ENCODE measurements at places on chromosomes 4 and X.
A peak's percentile ranks its signal among the peaks of the same experiment; 100 is the strongest.

DNA sequence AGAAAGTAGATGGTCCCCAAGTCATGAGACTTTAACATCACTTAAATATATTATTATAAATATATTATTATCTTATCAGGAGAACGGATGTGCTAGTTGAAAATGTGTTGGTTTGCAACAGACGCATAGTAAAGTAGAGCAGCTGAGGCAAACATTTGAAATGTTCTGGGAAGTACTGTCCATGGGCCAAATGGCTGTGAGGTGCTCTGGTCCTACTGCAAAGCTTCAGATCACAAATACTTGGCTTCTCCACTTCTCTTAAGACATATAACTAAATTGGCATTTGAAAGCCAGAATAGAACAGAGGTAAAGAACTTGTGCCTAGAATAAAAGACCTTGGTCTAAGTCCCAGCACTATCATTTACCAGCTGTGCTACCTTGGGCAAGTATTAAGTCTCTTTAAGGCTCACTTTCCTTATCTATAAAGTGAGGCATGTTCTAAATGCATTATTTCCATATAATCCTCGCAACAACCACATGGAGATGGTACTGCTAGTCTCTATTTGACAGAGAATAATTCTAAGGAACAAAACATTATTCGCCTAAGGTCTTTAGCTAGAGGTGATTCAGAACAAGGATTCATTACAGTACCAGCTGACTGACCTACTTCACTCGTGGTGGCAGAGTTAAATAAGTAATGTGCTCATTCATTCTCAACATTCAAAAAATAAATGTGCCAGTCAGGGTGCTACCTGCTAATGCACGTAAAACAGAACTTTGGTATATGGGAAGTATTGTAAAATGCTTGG, 297.1 kb downstream of the PPP3CA start:
- DNase-seq: no peak

DNA sequence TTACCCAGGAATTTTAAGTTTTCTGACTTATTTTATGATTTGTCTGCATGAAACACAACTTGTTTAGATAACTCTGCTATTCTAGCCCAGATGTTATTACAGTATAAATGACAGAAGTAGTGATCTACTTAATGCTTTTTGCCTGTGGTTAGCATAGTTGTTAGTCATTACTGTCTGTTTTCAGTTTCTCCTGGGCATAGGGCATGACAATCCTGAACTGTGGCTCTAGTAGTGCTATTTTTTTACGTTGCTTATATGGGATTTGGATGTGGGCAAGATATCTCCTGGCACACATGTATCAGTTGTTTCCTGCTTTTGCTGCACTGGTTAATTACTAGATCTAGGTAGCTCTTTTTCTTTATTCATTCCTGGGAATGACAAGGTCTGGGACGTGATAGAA, 1005.8 kb downstream of the PCDH18 start:
- DNase-seq: no peak

GRCh38 chrX:20265726-20266681, 705 bp downstream of the RPS6KA3 start:
- DNase-seq: peak; percentile 16

- DNase-seq: no peak
Measured at GRCh38 chrX:25043192-25043591, 27.4 kb upstream of the ARX start.

DNA sequence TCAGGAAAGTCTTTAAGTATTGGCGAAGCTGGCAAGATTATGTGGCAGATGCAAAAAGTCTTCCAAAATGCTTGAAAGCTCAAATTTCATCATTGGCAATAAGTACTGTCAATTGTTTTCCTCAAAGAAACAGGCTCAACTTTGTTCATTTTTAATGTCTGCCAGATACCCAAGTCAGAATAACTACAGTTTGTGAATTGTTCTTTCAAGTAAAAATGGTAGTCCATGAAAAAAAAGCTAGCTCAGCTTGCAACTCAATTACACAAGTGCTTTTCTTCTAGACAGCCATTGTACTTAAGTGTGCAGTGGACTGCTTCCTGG, 70.5 kb downstream of the AFF1 start:
- DNase-seq: no peak

GRCh38 chr4:76681996-76682395, 215.9 kb downstream of the SOWAHB start:
- no peak for DNase-seq

GRCh38 chr4:8025668-8026067, 86.0 kb upstream of the AFAP1 start:
- no peak for DNase-seq

- peak; percentile 22 for DNase-seq
Measured at GRCh38 chrX:105297041-105297440, 76.5 kb upstream of the TEX13A start.

DNA sequence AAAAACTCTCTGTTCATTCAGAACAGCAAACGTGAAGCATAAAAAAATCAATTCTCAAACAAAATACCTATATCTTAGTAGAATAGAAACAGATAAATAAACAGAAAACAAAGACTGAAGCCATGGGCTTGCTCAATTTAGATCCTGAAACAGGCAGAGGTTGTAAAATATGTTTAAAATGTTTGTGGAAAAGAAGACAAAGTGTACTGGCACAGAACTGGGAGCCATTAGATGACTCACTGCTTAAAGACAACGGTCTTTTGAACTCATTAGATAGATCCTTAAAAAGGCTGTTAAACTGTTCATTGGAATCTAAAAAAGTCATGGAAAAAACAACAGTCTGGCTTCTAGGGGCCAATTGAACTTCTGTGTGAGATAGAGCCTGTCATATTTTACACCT, 247.0 kb upstream of the NDST4 start:
- peak; percentile 5 for DNase-seq

GRCh38 chrX:733961-734360, 103.4 kb downstream of the SHOX start:
- DNase-seq: no peak

DNA sequence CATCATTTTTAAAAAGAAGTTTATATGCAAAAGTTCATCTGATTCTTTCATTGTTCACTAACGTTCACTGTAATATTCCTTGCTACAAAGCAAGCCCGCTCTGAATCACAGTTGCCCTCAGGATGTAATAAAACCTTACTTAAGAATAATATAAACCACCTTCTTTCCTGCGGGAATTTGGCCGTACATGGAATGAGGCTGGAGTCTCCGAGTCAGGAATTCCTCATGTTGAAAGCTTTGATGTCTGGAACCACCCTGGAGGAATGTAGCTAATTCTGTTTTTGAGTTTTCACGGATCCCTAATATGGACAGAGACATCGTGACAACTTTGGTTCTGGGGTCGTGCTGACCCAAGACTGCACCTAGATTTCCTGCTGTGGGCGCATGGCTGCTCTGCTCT, 58.5 kb downstream of the CRLF2 start:
- no peak for DNase-seq

DNA sequence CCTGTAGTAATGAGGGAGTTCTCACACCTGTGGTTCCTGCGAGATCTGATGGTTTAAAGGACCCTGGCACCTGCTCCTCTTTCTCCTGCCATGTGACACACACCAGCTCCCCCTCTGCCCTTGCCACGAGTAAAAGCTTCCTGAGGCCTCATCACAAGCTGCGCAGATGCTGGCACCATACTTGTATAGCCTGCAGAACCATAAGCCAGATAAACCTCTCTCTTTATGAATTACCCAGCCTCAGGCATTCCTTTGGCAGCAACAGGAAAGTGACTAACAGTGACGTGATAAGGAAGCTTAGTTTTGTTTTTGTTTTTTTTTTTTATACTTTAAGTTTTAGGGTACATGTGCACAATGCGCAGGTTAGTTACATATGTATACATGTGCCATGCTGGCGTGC, 130.9 kb downstream of the AFAP1 start:
- peak; percentile 70 for DNase-seq

DNA sequence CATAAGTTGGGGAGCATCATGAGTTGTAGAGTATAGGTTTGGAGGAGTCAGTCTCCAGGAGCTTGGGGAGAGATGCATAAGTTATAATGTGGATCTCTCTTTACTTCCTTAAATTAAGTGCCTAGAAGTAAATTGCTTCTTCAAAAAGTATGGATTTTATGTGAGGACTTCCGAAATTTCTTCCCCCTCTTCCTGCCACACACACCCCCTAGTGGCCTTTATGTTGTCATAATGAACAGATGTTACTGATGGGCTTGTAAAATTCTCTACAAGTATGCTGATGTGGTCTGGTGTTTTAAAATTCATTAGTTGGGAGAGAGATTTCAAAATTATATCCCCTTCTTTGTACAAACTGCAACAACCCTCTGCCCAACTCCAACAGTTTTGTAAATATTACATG, 2.3 kb upstream of the METTL14 start:
- DNase-seq: peak; percentile 5

- DNase-seq: no peak
Measured at GRCh38 chrX:150587585-150588503, 19.4 kb downstream of the MTM1 start.

- DNase-seq: no peak
Measured at GRCh38 chr4:149144060-149144459, 671.6 kb downstream of the IQCM start.

DNA sequence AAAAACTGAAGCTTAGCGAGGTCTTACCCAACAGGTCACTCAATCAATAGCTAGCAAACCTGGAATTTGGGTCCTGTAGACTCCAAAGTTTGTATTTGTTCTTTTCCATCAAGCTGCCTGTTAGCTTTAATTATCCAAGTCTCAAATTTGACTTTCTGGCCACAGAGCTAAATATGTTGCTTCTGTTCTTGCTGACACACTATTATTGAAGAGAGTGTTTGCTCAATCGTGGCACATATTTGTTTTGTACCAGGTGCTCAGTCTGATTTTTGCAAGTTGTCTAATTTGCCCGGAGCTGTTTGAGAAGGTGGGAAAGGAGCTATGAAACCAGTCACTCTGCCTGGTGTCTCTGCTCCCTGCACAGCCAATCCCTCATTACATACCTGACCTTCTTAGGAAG, 41.7 kb upstream of the FRMD7 start:
- DNase-seq: no peak

DNA sequence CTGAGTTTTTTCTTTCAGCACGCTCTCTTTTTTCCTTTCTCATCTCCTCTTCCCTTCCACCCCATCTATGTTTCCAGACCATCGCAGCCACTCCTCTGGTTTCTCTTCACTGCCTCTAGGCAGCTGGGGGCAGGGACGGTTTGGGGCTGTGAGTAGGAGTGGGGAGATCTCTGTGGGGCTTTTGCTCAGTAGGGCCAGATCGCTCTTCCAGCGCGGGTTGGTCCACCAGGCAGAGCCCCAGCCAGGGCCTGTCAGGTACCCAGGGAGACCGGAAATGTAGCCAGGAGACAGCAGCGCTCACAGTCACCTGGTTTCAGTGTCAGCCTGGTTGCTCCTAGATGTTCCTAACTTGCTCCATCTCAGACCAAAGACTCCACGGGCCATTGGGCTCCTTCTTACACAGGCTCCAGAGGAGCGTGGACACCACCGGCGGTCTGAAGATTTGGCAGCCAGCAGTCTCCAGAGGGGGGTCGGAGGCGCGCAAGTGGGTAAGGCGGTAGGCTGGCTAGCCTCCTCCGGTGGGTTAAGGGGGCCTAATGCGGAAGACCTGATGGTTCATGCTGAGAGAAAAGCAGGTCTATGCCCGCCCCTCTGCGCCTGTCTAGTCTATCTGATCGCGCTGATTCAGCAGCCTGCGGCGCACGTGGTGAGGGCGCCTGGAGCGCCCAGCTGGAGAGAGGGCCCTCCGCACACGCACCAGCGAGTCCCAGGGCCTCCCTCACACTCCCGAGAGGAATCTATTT, 1.8 kb downstream of the FGF5 start:
- peak; percentile 55 for DNase-seq

DNA sequence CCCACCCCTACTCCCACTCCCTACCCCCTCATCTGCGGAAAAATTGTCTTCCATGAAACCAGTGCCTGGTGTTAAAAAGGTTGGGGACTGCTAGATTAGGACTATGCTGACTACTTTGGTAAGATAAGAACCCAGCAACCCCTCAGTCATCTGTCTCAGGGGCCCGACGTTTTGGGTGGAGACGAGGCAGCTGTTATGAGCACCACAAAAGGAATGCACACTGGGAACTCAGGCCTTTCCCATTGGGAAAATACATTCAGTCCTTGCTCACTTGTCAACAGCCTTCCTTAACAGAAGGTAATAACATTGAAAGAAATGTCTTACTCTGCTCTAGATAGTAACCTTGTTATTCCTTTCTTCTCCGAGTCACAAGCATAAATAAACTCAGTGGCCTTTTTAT, 310.8 kb downstream of the AFF2 start:
- DNase-seq: peak; percentile 14

DNA sequence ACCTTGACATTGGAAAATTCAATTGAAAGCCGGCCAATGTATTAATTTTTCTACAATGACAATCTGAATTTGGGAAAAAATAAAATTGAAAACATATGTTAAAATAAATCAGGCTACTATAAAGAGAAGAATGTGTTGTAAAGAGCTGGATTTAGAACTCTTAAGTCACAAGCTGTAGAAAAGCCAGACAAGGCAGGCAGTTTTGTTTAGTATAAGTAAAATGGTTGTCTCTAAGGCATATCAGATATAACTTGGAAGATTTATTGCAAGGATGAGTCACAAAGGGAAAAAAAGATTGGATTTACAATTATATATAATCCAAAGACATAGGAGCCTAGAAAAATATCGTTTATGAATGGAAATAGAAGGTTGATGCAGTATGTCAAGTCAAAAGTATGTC, 549.1 kb upstream of the EPHA5 start:
- no peak for DNase-seq

- DNase-seq: peak; percentile 95
Measured at GRCh38 chr4:76585897-76586360, 150.9 kb downstream of the SHROOM3 start.

GRCh38 chr4:85681221-85681657, 206.3 kb downstream of the ARHGAP24 start:
- DNase-seq: peak; percentile 10

- peak; percentile 84 for DNase-seq
Measured at GRCh38 chr4:142719854-142720541, 126.1 kb downstream of the INPP4B start.

- no peak for DNase-seq
Measured at GRCh38 chr4:106652095-106652494, 283.5 kb upstream of the GIMD1 start.

DNA sequence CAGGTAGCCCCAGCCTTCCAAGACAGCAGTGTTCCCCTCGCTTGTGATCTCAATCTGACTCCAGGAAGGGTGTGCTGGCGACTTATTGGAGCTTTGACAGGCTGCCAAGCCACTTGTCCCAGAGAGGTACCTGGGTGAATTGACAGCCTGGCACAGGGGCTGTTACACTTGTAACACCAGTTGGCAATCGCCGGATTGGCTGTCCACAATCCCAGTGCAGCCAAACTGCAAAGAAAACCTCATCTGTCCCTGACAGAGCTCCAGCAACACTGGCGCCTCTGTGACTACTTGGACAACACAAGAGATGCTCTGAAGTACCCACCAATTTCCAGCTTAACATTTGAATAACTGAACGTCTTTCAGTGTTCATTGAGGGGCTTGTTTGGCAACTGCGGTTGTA, 76.8 kb upstream of the PRPS1 start:
- no peak for DNase-seq

DNA sequence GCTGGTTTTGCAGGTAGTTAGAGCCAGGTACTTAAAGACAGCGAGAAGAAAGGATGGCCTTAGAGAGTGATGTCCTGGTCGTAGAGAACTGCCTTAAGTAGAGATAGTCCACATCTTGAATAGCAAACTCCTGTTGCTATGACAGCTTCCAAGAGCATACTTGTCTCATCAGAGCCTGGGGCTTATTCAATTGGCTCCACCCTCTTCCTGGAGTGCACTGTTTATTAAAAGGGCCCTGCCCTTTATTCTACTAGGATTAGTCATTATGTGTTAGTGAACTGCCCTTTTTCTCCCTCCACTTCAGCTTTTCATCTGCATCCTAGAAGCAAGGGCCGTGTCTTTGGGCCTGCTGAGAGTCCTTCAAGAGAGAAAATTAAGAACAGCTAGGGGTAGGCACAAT, 94.5 kb upstream of the EOLA2 start:
- DNase-seq: peak; percentile 76

GRCh38 chr4:47929682-47930201, 15.4 kb upstream of the NFXL1 start:
- DNase-seq: no peak
